CD4-positive, alpha-beta T cell (primary cell): ENCODE measurements at places on chromosomes 3 and 15.

DNA sequence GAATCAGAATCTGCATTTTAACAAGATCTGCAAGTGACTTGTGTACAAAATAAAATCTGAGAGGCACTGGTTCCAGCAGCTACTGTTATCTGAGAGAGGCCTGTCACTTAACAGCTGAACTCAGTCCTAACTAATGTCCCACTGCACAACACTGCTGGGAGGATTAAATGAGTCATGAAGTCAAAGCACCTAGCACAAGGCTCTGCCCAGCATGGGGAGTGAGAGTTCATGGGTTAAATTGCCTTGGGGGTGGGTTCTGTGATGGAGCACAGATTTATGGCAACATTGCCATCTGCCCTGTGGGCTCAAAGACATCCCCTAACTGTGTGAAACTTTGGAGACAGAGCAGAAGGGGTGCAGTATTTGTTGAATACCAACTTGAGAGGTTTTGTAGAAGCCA, 250.9 kb downstream of the PLCL2 start:
- no peaks in the 10 kb centered on the region for H3K27me3 ChIP-seq
- no peak overlapping the region for H3K4me3 ChIP-seq
- no peak overlapping the region for H3K27ac ChIP-seq
- no peaks in the 10 kb centered on the region for H3K36me3 ChIP-seq
- no peak for DNase-seq

- no peak overlapping the region for H3K27ac ChIP-seq
- H3K4me1 ChIP-seq = no peaks in the 10 kb centered on the region
- H3K36me3 ChIP-seq = no peaks in the 10 kb centered on the region
- no peak overlapping the region for H3K4me3 ChIP-seq
- H3K27me3 ChIP-seq = no peaks in the 10 kb centered on the region
- no peak for DNase-seq
Observed at GRCh38 chr15:83491486-83491885, 44.3 kb downstream of the SH3GL3 start.

DNA sequence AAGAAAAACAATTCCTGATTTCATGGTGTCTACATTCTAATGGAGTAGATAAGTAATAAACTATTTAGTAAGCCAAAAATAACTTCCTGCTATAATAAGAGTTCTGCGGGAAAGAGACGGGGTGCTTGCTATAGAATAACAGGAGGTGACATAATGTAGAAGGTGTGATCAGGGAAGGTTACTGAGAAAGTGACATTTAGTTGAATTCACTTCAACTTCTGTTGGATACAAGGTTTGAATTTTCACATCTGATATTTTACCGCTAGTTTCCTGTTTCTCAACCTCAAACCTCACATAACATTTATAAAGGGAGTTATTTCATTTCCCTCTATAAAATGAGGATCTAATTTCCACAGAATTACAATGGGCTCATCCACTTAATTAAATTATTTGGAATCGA, 102.3 kb upstream of the GBE1 start:
- no peak for DNase-seq
- H3K4me3 ChIP-seq = no peak overlapping the region
- H3K27me3 ChIP-seq = no peaks in the 10 kb centered on the region
- H3K27ac ChIP-seq = no peak overlapping the region
- no peaks in the 10 kb centered on the region for H3K36me3 ChIP-seq

- no peaks in the 10 kb centered on the region for H3K27me3 ChIP-seq
- no peaks in the 10 kb centered on the region for H3K4me1 ChIP-seq
- no peak for DNase-seq
- H3K4me3 ChIP-seq = no peak overlapping the region
Observed at GRCh38 chr15:43390723-43391122, 19.8 kb downstream of the TUBGCP4 start.
